NCI-H345 (cell line): ENCODE measurements at places on chromosomes 4 and X.

DNA sequence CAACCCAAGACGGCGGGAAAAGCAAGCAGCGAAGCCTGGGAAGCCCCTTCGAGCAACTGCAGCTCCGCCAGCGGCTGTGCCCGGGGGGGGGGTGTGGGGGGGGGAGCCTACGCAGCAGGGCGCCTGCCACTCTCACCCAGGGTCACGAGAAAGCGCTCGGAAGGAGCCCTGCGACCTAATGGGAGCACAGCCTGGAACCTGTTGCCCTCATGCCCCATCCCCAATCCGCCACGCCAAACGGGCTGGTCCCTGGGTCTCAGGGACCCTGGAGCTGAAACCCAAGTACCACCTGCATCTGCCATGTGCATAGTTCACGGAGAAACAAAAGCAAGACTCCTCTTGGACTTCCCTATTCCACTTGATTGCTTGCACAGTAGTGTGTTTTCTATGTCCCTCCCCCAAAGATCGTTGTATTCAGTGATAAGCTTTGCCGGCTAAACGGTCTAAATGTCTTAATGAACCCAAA, 359 bp upstream of the GAB3 start:
- no peak for DNase-seq

DNA sequence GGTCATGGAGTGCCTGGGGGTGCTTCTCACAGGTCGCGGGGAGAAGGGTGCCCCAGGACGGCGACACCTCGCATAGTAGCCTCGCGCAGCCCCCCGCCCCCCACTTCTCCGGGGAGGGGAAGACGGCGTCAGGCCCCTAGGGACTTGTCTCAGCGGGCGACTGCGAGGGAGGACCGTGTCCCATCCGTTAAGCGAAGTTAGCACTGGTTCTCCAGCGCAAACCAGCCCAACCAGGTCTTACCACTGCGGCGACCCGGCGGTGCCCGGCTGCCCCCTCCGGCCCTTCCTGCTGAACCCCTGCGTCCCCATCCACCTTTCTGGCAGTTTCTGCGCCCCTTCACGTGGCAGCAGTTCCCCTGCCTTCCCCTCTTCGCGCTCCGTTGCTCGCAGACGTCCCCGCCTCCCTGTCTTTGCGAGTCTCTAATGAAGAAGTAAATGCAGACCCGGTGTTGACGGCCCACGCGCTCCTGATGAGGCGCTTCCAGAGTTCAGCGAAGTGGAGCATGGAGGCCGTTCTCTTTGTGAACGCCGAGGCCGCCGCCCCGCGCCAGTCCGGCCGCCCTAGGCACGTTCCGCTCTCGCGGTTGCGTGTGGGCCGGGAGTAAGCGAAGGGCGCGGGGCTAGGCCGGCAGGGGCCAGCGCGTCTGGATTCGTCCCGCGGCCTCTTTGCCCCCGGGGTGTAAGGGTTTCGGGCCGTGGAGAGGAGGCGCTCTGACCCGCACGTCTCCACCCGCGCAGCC, 3.0 kb downstream of the SLIT2 start:
- peak; percentile 23 for DNase-seq

GRCh38 chr4:48503233-48504025, 13.4 kb downstream of the ZAR1 start:
- no peak for DNase-seq

DNA sequence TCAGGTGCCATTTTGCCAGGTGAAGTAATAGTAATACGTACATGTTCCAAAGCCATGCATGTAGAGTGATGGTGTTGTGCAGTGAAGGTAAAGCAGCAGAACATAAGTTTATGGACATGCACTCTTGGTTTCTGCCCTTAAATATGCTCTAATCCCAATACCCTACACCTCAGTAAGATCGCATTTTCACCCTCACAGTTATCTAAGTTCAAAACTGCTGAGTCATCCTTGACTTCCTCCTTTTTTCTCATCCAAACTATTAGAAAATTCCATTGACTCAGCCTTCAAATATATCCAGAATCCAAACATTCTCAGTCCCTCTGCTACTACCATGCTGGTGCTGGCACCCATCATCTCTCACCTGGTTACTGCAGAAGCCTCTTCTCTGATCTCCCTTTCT, 652.9 kb upstream of the IGFBP7 start:
- no peak for DNase-seq

- DNase-seq: no peak
These were observed 1.0 kb downstream of the SLBP start for GRCh38 chr4:1711055-1711570.

DNA sequence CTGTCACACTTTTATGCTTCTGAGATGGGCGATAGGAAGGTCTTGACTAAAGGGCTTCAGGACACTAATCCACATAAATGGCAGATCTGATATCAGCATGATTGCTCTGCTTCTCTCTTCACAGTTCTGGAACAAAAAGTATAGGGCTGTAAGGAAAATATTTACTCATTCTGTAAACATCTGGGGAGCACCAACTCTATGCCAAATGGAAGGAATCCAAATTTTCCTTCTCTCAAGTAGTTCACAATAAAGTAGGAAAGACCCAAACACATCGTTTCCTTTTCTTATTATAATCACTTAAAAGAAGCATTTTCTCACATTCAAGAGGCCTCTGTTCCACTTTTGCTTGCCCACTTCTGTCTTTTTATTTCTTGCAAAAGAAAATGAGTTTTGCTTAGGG, 45.9 kb upstream of the F9 start:
- DNase-seq: no peak

- no peak for DNase-seq
These were observed 322.0 kb downstream of the NR3C2 start for GRCh38 chr4:148120216-148120615.

DNA sequence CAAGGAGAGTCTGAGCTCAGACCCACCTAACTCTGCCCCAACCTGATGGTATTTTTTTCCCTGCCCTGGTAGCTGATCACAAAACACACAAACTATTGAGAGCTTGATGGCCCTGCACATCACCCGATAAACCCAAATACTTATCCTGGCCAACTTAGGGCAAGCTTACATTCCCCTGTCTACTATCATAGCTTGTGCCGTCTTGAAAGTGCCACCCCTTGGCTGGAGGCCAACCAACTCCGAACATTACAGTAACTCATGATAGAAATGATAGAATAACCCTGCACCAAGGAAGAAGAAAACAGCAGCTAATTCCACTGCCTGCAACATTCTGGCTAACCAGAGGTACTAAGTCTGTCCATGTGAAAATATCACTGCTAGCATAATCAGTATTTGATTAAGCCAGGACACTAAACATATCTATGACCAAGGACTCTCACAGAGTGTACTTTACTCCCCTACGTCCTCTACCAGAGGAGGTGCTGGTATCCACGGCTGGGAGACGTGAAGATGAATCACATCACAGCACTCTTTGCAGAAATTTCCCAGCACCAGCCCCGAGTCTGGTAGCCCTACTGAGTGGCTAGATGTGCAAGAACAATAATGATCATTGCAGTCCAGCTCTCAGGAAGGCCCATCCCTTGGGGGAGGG, 8.9 kb downstream of the STBD1 start:
- DNase-seq: no peak

DNA sequence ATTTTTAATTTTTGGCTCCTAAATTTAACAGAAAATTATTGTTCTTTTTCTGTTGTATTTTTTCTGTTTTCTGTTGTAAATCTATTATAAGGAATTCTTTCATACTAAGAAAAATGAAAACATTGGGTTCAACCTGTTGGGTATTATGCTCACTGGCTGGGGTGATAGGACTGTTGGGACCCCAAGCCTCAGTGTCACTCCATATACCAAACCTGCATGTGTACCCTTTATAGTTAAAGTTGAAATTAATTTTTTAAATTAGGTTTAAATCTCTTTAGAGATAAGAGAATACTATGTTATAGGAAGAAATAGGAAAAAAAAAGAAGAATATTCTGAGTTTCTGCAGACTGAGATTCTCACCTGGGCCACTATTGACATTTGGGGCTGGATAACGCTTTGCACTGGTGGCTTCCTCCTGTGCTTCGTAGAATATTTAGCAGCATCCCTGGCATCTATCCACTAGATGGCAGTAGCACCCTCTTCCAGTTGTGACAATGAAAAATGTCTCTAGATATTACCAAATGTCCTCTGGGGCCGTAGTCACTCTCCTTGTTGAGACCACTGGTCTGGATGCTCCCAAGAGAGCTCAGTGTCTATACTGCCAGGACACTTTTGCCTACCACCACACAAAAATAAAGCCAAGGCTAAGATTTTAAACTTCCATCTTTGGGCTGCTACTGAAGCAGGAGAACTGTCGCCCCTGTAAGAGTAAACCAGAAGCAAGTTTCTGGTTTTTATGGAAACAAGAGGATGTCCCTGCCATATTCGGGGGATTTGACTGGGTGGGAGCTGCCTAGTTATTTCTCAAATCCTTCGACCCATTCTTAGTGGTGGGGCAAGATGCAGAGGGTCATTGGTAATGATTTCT, 22.4 kb upstream of the CLTRN start:
- DNase-seq: peak; percentile 30

- no peak for DNase-seq
These were observed 83.6 kb downstream of the MXRA5 start for GRCh38 chrX:3262901-3263300.

DNA sequence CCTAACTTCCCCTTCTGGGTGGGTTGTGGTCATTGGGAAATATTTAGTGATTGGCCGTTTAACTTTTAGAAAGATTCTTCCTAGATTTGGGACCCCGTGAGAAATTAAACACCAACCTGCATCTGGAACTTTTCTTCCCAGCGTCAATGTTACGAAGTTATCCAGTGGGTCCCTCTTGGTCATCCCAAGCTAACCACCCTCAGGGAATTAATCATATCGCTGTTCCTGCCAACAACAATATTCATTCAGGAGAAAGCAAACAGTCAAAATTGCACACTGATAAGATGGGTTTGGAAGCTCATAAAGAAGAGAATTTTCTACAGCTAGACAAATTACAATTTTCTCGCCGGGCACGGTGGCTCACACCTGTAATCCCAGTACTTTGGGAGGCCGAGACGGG, 121.2 kb upstream of the STX18 start:
- no peak for DNase-seq

- no peak for DNase-seq
These were observed 65.3 kb upstream of the FBXW7 start for GRCh38 chr4:152601156-152601555.

- DNase-seq: no peak
These were observed 1397.0 kb downstream of the FAM133A start for GRCh38 chrX:95071052-95071451.

DNA sequence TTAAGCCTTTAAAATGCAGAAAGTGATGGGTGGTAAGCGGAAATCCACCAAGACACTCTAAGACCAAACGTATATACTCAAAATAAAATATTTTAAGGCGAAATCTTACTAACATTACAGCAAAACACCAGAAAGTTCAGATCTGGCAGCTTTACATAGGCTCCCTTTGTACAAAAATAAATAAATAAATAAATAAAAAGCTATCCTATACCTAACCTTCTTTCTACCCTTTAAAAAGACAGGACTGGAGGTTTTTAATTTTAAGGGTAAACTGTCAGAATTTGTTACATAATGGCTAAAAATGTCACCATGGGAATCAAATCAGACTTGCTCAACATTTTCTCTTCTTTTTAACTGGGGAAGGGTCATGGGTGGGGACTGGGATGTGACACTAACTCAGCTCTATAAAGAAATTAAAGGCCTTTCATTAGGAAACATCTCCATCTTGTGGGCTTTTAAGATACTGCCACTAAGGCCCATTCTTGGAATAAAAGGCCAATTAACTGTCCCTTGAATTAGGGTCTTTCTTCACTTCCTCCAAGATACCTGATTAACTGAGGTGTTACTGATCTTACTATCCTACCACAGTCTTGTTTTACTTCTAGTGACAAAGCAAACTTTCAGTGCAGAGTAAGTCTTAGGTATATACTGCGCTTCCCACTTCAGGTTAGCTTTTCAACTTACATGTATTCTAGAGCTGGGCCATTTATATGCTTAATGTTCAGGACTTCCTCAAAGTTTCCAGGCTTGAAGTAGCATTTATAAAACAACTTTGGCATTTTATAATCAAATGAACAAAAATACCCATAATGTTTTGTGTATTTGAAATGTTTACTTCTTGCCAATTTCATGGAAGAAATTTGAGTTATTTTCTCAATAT, 13.3 kb downstream of the HNRNPD start:
- no peak for DNase-seq

GRCh38 chr4:168723569-168723968, 226.7 kb downstream of the PALLD start:
- no peak for DNase-seq

- no peak for DNase-seq
These were observed 1974.7 kb downstream of the ARAP2 start for GRCh38 chr4:34269613-34270012.

GRCh38 chr4:104404361-104404760, 90.3 kb downstream of the CXXC4 start:
- DNase-seq: no peak

- no peak for DNase-seq
These were observed 98.9 kb downstream of the SPRY1 start for GRCh38 chr4:123495530-123495929.

DNA sequence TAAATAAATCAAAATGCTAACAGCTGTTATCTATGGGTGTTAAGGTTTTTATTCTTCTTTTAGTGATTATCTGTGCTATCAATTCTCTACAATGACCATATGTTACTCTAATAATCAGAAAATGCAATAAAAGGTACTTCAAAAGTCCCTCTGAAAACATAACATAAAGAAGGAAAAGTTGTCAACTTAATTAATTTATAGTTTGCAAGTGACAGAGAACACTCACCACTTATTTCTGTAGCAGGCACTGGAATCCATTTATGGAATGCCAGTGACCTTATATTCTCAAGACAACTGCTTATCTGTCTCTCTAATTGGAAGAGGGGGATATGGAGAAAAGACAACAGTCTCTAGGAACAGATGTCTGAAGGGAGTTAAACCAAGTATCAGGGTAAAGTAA, 25.6 kb upstream of the PLS3 start:
- DNase-seq: no peak

GRCh38 chr4:84502955-84503373, 3.9 kb upstream of the NKX6-1 start:
- no peak for DNase-seq

GRCh38 chr4:145279122-145279960, 99.0 kb upstream of the OTUD4 start:
- no peak for DNase-seq

GRCh38 chr4:184281231-184282139, 63.8 kb upstream of the ENPP6 start:
- DNase-seq: no peak

- DNase-seq: no peak
These were observed 2.2 kb upstream of the MGARP start for GRCh38 chr4:139282065-139282720.
